Ammon's horn (tissue), 1 donor: ENCODE measurements at places on chromosomes 11 and 22.

GRCh38 chr11:3049430-3050243 is 7.6 kb downstream of the CARS1 start:
- DNase-seq, result peak; percentile 95

- DNase-seq, result no peak
These were observed 13.0 kb upstream of the OPCML start for GRCh38 chr11:133545199-133545803.

- DNase-seq, result no peak
These were observed 33.4 kb upstream of the ISX start for GRCh38 chr22:35032571-35032970.

GRCh38 chr11:108624196-108624925 is 30.8 kb upstream of the EXPH5 start:
- no peak for DNase-seq

DNA sequence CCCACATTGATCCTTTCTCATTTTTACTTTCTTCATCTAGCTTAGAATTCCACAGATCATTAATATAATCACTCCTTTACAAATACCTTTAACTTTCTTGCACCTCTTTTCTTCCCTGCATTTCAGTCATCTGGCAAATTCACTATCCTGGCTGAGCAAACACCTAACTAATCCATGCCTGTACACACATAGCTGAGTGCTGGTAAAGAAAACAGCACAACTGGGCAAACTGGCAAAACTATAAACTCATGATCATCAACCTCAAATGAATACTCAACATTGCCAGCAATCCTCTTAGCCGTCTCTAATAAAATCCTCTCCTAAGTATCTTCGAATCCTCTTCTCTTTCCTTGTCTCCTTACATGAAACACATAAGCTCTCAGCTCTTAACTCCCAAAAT is 52.4 kb downstream of the PICALM start:
- DNase-seq, result no peak

GRCh38 chr11:86142170-86142569 is 73.3 kb upstream of the PICALM start:
- no peak for DNase-seq

GRCh38 chr22:24185001-24185500 is 3.8 kb downstream of the SUSD2 start:
- DNase-seq, result no peak

GRCh38 chr11:61108847-61109585 is 6.7 kb downstream of the CD5 start:
- no peak for DNase-seq

GRCh38 chr11:65565624-65566453 is 4.4 kb upstream of the ZNRD2 start:
- no peak for DNase-seq

DNA sequence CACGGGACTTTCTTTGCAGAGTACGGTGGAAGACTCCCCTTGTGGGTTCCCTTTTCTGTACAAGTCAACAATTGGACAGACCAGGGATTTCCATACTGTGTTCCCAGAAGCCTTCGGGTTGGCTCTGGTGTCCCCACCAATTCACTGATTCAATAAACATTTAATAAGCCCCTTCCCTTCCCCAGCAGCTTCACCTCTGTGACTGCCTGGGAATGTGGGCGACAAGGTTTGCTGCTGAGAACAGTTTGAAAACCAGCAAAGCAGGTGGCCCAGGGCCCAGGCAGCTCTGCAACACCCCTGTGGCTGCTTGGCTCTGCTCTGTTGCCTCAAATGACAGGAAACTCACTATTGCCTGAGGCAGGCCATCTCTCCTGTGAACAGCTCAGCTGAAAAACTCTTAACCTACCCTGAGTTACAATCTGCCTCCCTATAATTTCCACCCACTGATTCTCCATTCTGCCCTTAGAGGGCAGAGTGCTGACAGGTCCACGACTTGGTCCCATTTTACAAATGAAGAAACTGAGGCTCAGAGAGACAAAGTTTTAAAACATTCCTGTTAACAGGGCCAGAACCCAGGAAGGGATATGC is 10.4 kb downstream of the ADORA2A start:
- DNase-seq, result no peak

DNA sequence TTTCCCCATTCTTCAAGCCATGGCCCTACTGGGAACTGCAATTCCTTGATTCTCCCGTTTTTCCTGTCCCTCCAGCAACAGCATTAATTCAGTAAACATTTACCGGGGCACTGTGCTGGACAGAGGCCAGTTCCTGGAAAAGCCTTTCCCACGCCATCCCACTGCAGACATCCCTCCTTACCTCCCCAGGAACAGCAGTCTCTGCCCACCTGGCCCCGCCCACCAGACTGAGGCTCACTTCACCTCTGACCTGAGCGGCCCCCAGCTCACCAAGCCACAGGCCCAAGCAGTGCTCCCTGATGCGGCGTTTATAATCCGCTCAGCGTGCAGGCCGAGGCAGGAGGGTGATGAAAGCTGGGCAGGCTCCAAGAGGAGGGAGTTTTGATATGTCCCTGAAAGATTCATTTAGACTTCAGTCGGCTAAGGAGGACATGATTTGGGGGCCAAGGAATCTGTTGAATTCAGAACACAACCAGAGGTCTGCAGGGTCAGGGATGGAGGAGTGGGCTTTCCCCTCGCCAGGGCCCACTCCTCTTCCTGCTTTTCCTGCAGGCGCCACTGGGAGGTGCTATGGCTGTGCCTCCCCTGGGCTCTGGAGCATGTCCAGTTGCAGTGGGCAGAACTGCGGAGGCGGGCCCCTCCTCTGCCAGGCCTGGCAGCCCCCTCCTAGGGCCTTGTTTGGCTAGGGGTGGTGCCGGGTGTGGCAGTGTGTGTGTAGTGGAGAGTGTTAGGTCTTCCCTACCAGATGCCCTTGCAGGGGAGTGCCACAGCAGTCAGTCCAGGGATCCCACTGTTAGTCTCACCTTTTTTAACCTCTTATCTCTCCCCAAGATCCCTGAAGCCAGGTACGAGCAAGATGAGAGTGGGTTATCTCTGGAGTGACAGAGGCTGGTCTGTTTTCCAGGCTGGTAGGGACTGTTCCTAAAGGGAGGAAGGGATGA is 1.4 kb upstream of the TAGLN start:
- no peak for DNase-seq

DNA sequence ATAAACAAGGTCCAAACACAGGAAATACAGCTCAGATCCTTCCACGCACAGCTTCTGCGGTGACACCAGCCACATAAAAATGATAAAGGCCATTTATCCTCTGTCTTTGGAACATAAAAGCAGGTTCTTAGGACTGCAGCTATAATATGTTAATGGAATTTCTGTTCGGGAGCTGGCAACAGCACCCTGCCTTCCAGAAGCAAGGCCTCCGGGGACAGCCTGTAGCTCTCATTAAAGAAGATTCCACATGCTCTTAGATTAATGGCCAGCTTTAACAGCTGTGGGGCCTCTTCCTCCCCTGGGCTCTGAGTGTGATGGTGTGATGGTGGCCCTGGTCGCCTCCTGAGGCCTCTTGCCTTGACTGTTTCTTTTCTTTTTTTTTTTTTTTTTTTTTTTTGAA is 137.3 kb downstream of the CACNA1I start:
- no peak for DNase-seq

- no peak for DNase-seq
These were observed 66.3 kb downstream of the ETS1 start for GRCh38 chr11:128520888-128521681.

DNA sequence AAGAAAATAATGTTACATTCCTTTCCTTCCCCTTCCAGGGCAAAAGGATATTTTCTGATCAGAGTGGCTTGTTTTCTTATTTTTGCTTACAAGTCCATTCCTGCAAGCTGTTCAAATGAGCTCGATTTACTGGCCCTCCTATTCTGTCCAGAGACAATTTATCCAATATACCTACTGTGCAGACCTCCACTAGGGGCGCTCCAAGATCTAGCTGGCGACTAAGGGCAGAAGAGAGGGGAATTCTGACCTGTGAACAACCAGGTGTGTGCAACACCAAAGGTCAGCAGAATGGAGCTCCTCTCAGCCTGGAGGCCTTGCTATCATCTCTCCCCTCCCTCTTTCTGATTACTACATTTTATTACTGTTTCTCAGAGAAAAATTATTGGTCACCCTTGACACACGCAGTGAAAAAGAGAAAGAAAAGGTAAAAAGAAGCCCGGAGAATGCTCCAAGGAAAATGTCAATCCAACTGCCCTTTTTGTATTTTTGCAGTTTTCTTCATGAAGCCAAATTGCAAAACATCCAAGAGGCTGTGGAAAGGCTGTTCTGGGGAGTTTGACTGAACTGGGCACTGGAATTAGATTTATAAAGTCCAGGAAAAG is 3.2 kb downstream of the SEZ6L start:
- peak; percentile 68 for DNase-seq

- DNase-seq, result peak; percentile 73
These were observed 694.7 kb downstream of the NTM start for GRCh38 chr11:132064987-132065620.

- peak; percentile 15 for DNase-seq
These were observed 565.4 kb downstream of the ETS1 start for GRCh38 chr11:128022007-128022368.

GRCh38 chr22:40533712-40534378 is 102.7 kb downstream of the MRTFA start:
- peak; percentile 45 for DNase-seq

GRCh38 chr11:67120456-67120855 is 1.4 kb downstream of the KDM2A start:
- DNase-seq, result no peak

- DNase-seq, result no peak
These were observed 1197.3 kb downstream of the BRD1 start for GRCh38 chr22:48630433-48630754.

DNA sequence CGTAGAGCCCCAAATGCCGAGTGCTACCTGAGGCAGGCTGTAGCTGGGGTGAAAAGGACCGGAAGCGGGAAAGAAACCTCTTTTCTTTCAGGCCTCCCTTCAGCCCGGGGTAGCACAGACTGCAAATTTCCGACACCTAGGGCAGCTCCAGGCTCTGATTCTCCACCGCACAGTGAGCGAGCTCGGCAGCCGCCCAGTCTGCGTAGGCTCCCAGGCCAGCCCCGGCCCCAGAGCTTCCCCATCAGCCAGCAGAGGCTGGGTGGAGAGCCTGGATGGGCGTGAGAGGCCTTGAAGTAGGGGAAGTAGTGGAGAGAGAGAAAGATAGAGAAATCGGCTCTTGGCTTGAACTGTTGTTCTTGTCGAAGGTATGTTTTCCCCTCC is 9.3 kb upstream of the PAX6 start:
- no peak for DNase-seq

DNA sequence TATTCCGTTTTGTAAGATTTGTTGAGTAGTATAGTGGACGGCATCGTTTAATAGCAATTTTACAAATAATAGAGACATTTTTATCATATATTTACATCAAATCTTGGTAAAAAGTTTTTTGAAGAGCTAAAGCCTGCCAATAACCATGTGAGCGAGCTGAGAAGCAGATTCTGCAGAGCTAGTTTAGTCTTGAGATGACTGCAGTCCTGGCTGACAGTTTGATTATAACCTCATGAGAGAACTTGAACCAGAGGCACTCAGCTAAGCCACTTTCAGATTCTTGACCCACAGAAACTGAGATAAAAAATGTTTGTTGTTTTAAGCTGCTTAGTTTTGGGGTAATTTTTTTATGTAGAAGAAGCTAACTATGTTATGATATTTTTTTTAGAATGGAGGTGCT is 78.9 kb downstream of the PDE3B start:
- no peak for DNase-seq

DNA sequence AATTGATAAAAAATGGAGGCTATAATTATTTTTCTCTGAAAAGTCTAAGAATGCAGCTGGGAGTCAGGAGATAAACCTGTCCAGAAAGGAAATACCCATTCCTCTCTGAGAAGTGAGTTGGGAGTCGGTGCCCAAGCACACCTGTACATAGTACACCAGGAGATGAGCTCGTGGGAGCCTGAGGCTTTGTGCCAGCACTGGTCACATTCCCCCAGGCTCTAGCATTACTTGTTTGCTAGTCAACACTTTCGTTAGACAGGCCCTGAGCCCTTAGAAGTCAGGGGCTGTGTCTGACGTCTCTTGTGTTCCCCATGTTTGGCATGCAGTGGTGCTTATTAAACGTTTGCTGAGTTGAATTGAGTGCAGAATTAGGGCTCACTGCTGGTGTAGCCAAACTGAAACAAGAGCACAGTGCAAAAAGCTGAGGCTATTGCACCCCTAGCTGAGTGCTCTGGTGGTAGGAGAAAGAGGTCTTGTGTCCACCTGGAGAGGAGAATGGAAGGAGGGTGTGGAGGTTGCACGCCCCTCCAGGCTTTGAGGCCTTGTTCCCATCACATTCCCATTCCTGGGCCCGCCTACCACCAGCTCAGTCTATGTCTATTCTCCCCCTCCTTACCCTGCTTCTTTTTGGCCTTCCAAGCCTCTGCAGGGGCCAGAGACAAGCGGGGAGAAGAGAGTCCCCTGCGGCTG is 6.8 kb downstream of the ROBO4 start:
- DNase-seq, result no peak

GRCh38 chr11:131688048-131688693 is 317.8 kb downstream of the NTM start:
- peak; percentile 77 for DNase-seq

DNA sequence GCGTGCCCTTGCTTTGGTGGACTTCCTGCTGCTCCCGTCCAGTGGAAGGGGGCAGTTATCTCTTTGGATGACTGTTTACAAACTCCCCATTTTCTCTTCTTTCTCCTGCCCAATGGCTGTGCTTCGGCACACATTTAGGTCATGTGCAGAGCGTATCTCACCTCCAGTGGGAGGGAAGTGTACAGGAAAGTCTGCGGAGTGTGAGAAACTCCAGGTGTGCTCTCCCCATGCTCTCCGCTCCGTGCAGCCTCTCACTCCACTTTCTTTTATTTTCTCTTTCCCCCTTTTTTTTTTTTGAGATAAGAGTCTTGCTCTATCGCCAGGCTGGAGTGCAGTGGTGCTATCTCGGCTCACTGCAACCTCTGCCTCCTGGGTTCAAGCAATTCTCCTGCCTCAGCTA is 11.9 kb upstream of the TEF start:
- no peak for DNase-seq

- DNase-seq, result no peak
These were observed 60.2 kb upstream of the SORL1 start for GRCh38 chr11:121391914-121392313.

DNA sequence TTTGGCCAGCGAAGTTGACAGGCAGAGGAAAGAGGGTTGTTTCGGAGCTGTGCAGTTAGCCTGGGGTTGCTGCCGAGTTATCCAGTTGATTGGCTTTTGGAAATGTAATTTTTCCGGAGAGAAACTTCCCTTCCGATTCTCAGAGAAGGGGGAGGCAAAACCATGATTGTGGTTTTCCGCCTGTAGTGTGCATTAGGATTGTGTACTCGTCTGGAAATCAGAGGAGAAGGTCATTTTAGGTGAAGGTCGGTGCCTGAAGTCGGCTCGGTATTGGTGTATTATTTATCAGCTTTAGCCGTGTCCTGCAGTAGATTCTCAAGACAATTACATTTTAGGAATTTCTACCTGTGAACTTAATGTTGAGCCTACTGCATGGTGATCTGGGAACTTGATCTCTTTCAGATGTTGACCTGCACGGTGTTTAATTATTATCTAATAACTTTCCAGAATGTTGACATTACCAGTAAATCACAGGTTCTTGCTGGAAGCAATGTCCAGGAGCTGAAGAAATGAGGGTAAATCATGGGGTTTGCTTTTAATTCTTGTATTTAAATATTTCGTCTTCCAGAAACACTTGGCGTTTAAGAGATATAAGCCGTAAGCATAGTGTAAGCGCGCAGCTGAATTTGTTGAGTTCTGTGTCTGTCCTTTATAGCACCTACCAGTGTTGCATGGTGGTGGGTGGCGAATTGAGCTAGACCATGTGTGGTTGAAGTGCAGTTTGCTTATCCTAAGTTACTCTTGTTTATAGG is 1.3 kb downstream of the ARHGEF12 start:
- peak; percentile 57 for DNase-seq
